ENCODE measurements at places on chromosomes 4 and X.
A peak's percentile ranks its signal among the peaks of the same experiment; 100 is the strongest.

DNA sequence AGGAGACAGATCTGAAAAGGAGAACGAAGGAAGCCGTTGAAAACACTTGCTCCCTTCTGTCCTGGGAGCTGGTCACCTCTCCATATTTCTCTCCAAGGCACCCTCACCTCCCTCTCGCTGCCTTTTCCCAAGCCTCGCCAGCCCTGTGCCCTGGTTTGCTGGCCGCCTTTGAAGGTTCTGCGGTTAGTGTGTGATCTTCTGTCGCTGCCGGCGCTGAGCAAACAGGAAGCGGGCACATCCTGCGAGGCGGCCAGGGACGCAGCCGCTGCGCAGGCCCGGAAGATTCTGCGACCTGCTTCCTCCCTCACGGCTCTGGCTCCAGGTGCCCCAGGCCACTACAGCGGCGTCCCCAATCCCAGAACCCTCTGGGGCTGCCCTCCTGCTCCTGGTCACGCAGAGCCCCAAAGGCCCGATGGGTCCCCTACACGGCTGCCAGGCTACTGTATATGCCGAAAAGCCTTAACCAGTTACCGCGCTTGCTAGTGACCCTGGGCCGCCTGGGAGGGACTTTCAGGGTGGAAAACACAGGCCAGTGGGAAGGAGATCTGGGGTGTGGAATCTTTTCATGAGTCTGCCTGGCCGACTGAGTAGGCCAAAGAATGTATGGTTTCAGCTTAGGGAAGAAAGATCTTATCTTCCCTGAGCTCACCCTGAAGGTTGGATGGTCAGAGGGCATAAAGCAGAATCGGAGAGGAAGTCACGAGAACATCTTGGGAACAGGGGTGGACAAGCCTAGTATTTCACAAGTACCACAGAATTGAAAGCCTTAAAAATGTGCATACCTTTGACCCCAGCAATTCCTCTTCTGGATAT lies 2.3 kb upstream of the SASH3 start:
- DNase-seq, result no peak
- no peaks in the 10 kb centered on the region for H3K36me3 ChIP-seq
- no peak overlapping the region for H3K4me3 ChIP-seq
- no peaks in the 10 kb centered on the region for H3K4me1 ChIP-seq
- H3K27me3 ChIP-seq, result no peaks in the 10 kb centered on the region

GRCh38 chrX:9241427-9241826 lies 207.5 kb upstream of the FAM9B start:
- no peaks in the 10 kb centered on the region for H3K27me3 ChIP-seq
- no peak overlapping the region for H3K4me3 ChIP-seq
- no peaks in the 10 kb centered on the region for H3K4me1 ChIP-seq
- no peaks in the 10 kb centered on the region for H3K36me3 ChIP-seq
- no peak for DNase-seq

GRCh38 chrX:130874751-130875150 lies 28.3 kb downstream of the ENOX2 start:
- H3K27me3 ChIP-seq, result no peaks in the 10 kb centered on the region
- no peaks in the 10 kb centered on the region for H3K36me3 ChIP-seq
- peak; percentile 51 for DNase-seq
- no peak overlapping the region for H3K27ac ChIP-seq
- no peak overlapping the region for H3K4me3 ChIP-seq
- H3K4me1 ChIP-seq, result peaks cover 6% of the 10 kb centered on the region

DNA sequence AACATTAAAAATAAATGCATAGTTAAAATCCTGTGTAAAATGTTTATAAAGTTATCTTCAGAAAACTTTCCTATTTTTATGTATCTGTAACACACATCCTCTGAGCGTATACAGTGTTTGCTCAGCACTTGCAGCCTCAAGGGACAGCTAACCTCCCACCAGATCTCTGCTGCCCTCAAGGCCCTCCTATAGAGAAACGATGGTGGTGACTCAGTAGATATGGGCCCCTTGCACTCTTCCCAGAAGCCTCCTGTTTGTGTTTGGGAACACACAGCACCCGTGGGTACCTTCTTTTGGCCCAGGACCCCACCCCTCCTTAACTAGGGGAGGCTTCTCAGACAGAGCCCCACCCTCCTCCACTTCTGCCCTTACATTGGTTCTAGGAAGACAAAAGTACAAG lies 26.7 kb downstream of the PJA1 start:
- no peak overlapping the region for H3K4me3 ChIP-seq
- no peaks in the 10 kb centered on the region for H3K36me3 ChIP-seq
- H3K27ac ChIP-seq, result no peak overlapping the region
- no peak for DNase-seq

DNA sequence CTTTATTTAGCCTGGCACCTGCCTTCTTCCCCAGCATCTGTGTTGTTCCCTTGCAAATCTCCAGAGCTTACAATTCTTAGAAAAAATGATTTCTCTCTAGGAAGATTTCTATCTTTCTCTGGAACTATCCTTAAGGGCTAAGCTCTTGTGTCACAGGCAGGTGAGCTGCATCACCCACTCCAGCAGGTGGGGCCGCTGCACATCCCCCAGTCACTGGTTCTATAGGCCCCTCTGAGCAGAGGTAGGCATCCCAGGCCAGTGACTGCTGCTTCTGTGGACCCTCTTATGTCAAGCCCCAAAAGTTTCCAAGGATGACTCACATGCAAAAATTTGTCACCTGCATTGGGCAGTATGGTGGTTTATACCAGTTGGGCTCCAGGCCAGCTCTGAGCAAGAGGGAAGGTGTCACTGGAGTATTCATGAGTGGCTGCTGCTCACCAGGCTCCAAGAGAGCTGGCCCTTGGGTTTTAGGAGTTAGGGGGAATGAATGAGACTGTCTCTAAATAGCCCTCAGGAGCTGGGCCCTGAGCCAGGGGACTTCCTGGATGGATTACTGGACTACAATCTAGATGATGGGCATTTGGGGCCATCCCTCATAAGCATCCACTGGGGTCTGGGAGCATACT lies 208.1 kb upstream of the EOLA2 start:
- H3K27ac ChIP-seq, result no peak overlapping the region
- no peak for DNase-seq
- H3K4me3 ChIP-seq, result no peak overlapping the region
- H3K36me3 ChIP-seq, result no peaks in the 10 kb centered on the region
- H3K27me3 ChIP-seq, result no peaks in the 10 kb centered on the region
- peaks cover 2% of the 10 kb centered on the region for H3K4me1 ChIP-seq

- no peak overlapping the region for H3K27ac ChIP-seq
- no peak overlapping the region for H3K4me3 ChIP-seq
- no peak for DNase-seq
- peaks cover 4% of the 10 kb centered on the region for H3K4me1 ChIP-seq
These were observed 3.3 kb upstream of the RPS4X start for GRCh38 chrX:72280321-72280845.

- no peaks in the 10 kb centered on the region for H3K27me3 ChIP-seq
- no peaks in the 10 kb centered on the region for H3K4me1 ChIP-seq
- H3K36me3 ChIP-seq, result no peaks in the 10 kb centered on the region
- H3K27ac ChIP-seq, result no peak overlapping the region
These were observed 87.1 kb downstream of the BEND2 start for GRCh38 chrX:18133605-18134004.

DNA sequence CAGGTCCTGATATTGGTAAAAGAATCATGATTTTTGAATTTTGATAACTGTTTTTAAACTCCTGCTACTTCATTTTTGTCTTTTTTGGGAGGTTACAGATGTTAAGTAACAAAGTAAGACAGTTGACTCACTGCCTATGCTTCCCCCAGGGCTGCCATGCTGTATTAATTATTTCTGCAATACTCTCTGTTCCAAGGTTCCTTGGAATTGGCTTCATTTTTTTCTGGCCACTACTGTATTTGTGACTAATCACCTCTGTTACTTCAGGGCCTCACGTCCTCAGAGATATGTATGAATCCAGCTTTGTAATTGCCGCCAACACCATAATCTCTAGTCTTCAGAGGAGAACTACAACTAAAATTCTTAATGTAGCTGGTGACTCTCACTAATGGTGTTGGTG lies 1729.3 kb downstream of the C4orf33 start:
- no peaks in the 10 kb centered on the region for H3K27me3 ChIP-seq
- no peak overlapping the region for H3K27ac ChIP-seq
- H3K4me3 ChIP-seq, result no peak overlapping the region

GRCh38 chrX:130555341-130555740 lies 153.6 kb downstream of the RBMX2 start:
- H3K27ac ChIP-seq, result no peak overlapping the region
- no peaks in the 10 kb centered on the region for H3K4me1 ChIP-seq
- no peak for DNase-seq
- H3K27me3 ChIP-seq, result no peaks in the 10 kb centered on the region

GRCh38 chr4:7096236-7096635 lies 28.4 kb upstream of the GRPEL1 start:
- no peaks in the 10 kb centered on the region for H3K36me3 ChIP-seq
- DNase-seq, result no peak
- peaks cover 15% of the 10 kb centered on the region for H3K27me3 ChIP-seq
- no peaks in the 10 kb centered on the region for H3K4me1 ChIP-seq
- H3K4me3 ChIP-seq, result no peak overlapping the region
- no peak overlapping the region for H3K27ac ChIP-seq

DNA sequence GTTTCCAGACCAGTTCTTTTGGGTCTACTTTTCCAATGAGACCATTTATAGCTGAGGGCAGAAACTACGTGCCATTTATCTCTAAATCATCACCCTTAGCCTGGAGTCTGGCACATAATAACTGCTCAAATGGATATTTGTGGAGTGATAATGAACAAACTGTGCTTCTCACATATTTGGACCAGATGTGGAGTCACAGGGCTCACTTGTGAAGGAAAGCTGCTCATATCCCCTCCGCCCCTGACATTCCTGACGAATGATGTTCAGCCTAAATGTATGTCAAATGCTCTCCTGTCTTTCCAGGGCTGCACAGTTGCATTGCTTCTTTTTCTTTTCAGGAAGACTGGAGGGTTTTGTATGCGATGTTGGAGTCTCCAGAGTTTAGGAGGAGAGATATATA lies 110.1 kb downstream of the GBA3 start:
- H3K27ac ChIP-seq, result no peak overlapping the region
- H3K36me3 ChIP-seq, result no peaks in the 10 kb centered on the region
- no peaks in the 10 kb centered on the region for H3K4me1 ChIP-seq

DNA sequence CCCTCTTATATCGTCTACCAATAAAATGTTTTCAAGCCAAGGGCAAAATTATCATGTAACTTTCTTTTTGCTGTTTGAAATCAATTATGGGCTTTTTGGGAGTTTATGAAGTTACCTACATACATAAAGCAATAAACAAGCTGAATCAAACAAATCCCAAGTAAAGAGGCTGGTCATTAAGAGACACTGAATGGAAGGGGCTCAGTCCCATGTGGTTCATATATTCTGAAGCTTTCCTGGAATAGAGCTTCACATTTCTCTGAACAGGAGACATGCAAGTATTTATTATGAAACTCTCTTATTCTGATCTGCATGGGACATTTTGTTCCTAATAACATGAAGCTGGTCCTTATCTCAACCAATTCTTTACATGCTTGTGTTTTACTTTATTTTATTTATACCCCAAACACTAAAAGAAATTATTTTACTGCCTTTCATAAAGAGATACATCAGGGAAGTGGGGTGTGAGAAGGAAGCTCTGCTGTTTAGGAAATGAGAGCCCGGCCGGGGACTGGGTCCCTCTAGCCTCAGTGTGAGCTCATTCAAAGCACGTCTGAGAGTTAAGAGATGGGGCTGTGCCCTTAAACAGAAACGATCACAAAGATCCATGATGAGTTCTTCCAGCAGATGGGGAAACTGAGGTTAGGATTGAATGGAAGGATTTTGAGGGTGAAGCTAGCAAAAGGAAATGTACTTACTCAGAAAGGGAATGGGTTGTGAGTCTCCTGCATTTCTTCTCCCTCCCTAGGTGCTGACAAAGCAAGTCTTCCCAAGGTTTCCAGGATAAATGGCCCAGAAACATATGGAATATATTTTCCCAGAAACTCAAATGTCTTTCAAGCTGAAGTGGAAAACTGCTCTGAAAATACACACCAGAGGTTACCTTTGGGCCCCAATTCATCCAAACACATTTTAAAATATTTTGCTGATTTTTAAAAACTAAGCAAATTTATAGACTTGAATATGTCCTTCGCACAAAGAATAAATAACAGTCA lies 93.1 kb upstream of the LNX1 start:
- H3K4me3 ChIP-seq, result no peak overlapping the region
- H3K36me3 ChIP-seq, result no peaks in the 10 kb centered on the region
- no peaks in the 10 kb centered on the region for H3K27me3 ChIP-seq
- H3K4me1 ChIP-seq, result peaks cover 34% of the 10 kb centered on the region

- no peak overlapping the region for H3K4me3 ChIP-seq
- H3K27me3 ChIP-seq, result no peaks in the 10 kb centered on the region
- no peaks in the 10 kb centered on the region for H3K36me3 ChIP-seq
- DNase-seq, result no peak
- no peaks in the 10 kb centered on the region for H3K4me1 ChIP-seq
These were observed 1174.4 kb upstream of the PCDH10 start for GRCh38 chr4:131974730-131975129.

DNA sequence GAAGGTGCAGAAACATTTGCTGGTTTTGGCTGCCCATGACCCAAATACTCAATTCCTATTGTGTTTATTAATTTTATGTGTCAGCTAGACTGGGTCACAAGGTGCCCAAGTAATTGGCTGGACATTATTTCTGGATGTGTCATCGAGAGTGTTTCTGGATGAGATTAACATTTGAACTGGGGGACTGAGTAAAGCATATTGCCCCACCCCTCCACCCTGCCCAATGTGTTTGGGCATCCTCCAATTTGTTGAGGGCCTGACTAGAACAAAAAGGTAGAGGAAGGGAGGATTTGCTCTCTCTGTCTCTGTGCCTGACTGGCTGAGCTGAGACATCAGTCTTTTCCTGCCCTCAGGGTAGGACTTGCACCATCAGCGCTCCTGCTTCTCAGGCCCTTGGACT lies 29.7 kb upstream of the LCORL start:
- H3K4me1 ChIP-seq, result no peaks in the 10 kb centered on the region
- no peak for DNase-seq
- H3K4me3 ChIP-seq, result no peak overlapping the region

Data from astrocyte (in vitro differentiated cells and primary cell).